Activated naive CD4-positive, alpha-beta T cell treated with anti-CD3 and anti-CD28 coated beads for 36 hours (primary cell): ENCODE measurements at places on chromosomes 2 and 18. TPM values are rescaled to one million over a fixed set of nuclear protein-coding genes. Genes with fewer than 3 reads are reported as not detected.

The DYNC2LI1 gene
- total RNA-seq, result 8.9 TPM

The CAPN14 gene
- 1.1 TPM for total RNA-seq

The ERFE gene
- not detected for total RNA-seq

The CBLN2 gene
- total RNA-seq, result not detected

The STPG4 gene
- total RNA-seq, result 0.27 TPM

The REG3G gene
- not detected for total RNA-seq

The SATB2 gene
- 0.44 TPM for total RNA-seq

The ATP8B1 gene
- total RNA-seq, result not detected

The DNAJC5G gene
- not detected for total RNA-seq

The UGT1A5 gene
- not detected for total RNA-seq

The OTOS gene
- total RNA-seq, result not detected

The MAB21L4 gene
- not detected for total RNA-seq

The MERTK gene
- total RNA-seq, result 0.57 TPM

The SOWAHC gene
- 0.44 TPM for total RNA-seq

The SPEG gene
- 1.3 TPM for total RNA-seq

The HMSD gene
- 31.7 TPM for total RNA-seq

The CHST10 gene
- 3.3 TPM for total RNA-seq

The TUBA3E gene
- not detected for total RNA-seq

The HTR2B gene
- not detected for total RNA-seq

The CKAP2L gene
- 50.8 TPM for total RNA-seq

The EFHD1 gene
- total RNA-seq, result 2.0 TPM

The CNGA3 gene
- not detected for total RNA-seq

The OXER1 gene
- total RNA-seq, result 0.14 TPM

The ANKRD23 gene
- 4.2 TPM for total RNA-seq

The GPR17 gene
- not detected for total RNA-seq

The CFAP210 gene
- not detected for total RNA-seq

The ONECUT2 gene
- not detected for total RNA-seq

The SIX2 gene
- total RNA-seq, result not detected

The REG3A gene
- total RNA-seq, result not detected

The EDAR gene
- total RNA-seq, result 1.3 TPM

The RAX gene
- total RNA-seq, result not detected

The ODC1 gene
- total RNA-seq, result 177 TPM

The PCBP1 gene
- 363 TPM for total RNA-seq

The TFCP2L1 gene
- total RNA-seq, result not detected

The IL1B gene
- total RNA-seq, result not detected

The C2orf66 gene
- not detected for total RNA-seq

The DNAH7 gene
- total RNA-seq, result 0.29 TPM

The TMEM247 gene
- not detected for total RNA-seq

The PXDN gene
- not detected for total RNA-seq

The CNTNAP5 gene
- total RNA-seq, result not detected

The LIMS2 gene
- 15.5 TPM for total RNA-seq

The LYG1 gene
- total RNA-seq, result 0.36 TPM

The KIF3C gene
- 3.0 TPM for total RNA-seq

The CYP27A1 gene
- total RNA-seq, result not detected

The RIT2 gene
- total RNA-seq, result not detected

The FAM161A gene
- 4.0 TPM for total RNA-seq

The RAB6C gene
- total RNA-seq, result not detected

The MFSD2B gene
- total RNA-seq, result 0.15 TPM

The AQP12B gene
- total RNA-seq, result not detected

The DSG1 gene
- total RNA-seq, result not detected

The SAG gene
- total RNA-seq, result 0.19 TPM
